ENCODE measurements at places on chromosomes 12 and 14.

DNA sequence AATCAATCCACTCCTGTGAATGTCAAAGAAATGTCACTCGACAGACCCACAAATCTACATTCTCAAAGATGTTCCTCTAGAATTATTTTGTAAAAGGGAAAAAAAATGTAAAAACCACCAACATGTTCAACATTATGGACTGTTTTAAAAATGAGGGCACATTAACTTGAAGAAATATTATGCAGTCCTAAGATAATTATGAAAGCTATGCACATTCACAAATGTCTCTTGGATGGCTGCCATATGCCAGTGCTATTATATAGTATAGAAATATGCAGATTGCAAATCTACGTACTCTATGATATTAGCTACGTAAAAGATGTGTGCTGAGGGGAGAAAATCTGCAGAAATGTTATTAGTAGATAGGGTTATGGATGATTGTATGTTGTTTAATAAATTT, 334.2 kb downstream of the BMP4 start:
- no peak for DNase-seq

DNA sequence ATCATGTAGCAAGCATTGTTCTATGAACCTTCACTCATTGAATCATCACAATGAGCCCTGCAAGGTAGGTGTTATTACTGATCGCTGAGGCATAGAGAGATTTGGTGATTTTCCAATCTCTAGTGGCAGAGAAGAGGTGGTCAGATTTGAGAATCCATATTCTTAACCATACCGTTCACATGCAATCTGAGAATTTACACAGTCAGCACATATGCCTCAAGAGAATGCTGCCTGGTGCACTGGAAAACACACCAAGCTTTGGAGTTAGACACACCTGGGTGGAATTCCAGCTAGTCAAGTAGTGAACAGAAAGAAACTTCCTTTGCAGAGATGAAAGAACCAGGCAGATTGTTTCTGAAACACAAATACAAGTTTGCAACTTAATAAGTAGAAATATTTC, 94.1 kb downstream of the LGR5 start:
- no peak for DNase-seq

GRCh38 chr14:81310606-81311005, 89.5 kb downstream of the STON2 start:
- DNase-seq: no peak

DNA sequence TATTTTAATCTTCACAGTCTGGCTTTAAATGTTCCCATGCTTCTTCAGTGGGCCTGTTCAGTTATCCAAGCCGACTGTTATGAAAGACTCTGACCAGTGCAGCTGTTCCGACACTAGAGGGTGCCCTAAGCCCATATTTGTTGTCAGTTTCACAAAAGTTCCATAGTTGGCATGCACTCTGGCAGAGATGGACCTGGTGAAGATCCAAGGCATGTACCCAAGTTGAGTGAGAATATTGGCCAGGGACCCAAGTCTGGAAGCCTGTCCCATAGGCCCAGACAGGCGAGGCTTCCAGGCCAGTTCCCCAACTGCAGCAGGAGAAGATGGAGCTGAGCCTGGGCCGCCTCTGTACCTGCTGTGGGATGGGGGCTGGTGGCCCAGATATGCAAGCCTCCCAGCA, 27.4 kb upstream of the GUCY2C start:
- DNase-seq: peak; percentile 1

DNA sequence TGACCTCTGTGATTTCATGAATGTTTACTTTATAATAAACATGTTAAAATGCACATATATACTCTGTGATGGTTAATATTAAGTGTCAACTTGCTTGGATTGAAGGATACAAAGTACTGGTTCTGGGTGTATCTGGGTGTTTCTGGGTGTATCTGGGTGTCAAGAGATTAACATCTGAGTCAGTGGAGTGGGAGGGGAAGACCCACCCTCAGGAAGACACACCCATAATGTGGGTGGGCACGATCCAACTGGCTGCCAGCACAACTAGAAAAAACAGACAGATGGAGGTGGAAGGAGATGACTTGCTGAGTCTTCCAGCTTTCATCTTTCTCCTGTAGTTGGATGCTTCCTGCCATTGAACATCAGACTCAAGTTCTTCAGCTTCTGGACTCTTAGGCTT, 11.9 kb downstream of the NUP37 start:
- DNase-seq: no peak

GRCh38 chr12:42770261-42770660, 180.7 kb upstream of the PRICKLE1 start:
- DNase-seq: no peak

DNA sequence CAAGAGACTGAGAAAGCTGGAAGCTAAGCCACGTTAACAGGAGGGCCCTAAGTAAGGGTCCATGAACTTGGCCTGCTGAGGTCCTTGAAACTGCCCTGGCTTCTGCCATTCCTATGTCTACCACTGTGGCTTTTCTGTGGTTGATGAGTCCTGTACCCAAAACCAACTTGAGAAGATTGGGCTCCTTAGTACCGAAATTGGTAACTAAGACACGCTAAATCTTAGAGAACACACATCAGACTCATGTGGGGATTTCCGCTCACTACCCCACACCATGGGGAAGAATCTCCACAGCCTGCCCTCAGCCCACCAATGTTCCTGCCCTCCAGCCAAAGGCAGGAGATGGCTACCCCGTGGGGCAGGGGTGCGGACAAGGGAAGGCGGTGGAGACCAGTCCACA, 232.9 kb downstream of the SPTSSA start:
- DNase-seq: no peak

DNA sequence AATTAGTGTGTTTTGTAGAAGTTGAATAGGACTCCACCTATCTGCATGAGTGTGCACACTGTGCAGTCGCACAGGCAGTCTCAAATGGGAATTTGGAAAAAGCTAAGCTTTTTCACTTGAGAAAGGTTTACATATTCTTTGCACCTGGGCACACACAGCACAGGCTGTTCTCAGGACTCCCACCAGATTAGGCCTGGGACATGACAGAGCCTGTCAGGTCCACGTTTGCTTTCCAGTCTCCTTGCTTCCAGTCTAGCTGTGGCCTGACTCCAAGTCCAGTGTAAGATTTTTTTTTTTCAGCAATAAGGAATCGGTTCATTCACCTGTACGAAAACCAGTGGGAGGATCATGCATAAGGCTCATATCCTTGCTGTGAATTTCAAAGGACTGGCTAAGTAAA, 181.3 kb downstream of the ZFP36L1 start:
- DNase-seq: no peak

DNA sequence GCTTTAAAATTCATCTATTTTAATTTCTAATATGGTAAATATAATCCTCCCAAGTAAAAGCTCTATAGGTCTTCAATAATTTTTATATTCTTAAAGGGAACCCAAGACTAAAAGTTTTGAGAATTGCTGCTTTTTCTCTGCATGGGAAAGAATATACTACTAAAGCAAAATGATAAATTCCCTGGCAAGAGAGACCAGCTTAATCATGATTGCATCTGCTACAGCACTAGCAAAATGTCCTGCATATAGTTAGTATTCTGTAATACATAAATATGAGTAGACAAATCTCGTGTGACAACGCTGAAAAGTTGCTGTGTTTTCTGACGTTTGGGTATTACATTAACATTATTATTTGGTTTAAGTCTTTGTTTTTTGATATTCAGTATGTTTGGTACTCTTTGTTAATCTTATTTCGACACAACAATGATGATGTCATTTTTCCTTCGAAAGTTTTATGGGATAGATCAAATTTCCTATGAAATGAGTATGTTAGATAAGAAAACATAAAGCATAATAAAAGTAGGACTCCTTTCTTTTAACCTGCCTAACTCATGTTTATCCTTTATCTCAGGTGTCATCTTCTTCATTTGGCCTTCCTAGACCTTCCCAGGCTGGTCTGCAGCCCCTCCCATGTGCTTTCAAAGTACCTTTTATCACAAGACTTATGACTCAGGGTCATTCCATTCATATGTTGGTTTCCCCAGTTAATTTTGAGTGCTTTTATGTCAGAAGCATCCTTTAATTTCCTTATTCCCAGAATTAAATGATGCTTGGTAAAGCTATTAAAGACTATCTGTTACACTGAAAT, 321.9 kb downstream of the RAD51B start:
- no peak for DNase-seq

DNA sequence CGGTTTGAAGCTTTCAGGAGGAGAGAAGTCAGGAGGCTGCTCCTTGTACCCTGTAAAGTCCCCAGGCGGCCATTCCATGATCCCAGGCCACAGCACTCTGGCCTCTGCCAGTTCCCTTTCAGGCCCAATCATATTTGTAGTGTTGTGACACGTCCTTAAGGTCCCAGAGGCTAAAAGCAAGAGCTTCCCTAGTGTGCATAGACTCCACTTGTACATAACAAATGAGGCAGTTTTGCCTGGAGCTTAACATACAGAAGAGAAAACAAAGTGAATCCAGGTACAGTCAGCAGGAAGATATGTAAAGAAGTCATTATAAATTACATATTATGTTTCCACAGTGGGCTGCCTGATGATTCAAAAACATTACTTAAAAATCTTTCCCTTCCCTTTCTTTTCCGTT, 81.1 kb upstream of the RPH3A start:
- no peak for DNase-seq

- no peak for DNase-seq
These were observed 10.6 kb upstream of the PIP4K2C start for GRCh38 chr12:57580466-57580795.

DNA sequence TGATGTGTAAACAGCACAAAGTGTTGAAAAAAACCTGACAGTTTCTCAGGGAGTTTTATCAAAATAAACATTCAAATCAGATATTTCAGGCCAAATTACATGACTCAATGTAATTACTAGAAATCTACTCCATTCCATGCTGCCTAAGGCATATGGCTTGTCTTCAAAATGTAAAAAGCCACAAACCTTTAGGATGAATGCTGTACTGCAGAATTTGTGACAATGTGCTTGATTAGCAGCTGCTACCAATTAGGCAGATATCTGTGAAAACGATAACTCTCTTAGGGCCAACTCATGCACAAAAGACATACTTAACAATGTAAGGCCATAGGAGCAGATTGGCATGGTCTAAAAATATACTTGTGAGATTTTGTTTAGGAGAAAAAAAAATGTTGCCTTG, 267.0 kb downstream of the DACT1 start:
- no peak for DNase-seq

DNA sequence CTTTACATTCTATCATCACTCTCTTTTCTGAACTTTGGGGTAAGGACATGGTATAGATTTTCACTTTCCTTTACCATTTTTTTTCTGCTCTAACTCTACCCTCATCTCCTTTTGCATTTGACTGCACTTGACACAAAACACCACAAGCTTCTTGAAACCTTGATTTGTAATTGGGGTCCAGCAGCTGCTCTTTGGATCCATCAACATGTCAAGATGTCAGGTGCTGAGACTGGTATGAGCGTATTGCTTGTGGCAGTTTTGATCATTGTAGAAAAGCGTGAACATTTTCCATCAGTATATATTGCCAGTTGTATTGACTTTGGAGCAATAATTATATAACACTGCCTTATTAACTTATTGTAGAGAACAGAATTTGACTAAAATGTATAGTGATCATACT, 838.6 kb downstream of the TRHDE start:
- no peak for DNase-seq

DNA sequence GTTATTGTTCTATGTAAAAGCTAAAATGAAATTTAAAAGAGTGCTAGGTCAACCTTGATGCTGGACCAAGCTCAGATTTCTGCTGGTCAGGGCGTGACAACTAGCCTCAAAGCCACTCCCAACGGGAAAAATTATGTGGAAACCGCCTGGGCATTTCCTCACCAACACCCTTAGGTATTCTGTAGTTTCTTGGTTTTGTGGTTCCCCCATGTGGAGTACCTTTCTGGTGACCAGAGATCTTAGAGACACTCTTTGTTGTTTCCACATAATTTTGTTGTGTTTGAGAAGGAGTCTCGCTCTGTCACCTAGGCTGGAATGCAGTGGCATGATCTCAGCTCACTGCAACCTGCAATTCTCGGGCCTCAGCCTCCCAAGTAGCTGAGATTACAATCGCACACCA, 119.9 kb downstream of the DENND5B start:
- no peak for DNase-seq

- no peak for DNase-seq
These were observed 71.7 kb upstream of the KICS2 start for GRCh38 chr12:64293654-64294364.

DNA sequence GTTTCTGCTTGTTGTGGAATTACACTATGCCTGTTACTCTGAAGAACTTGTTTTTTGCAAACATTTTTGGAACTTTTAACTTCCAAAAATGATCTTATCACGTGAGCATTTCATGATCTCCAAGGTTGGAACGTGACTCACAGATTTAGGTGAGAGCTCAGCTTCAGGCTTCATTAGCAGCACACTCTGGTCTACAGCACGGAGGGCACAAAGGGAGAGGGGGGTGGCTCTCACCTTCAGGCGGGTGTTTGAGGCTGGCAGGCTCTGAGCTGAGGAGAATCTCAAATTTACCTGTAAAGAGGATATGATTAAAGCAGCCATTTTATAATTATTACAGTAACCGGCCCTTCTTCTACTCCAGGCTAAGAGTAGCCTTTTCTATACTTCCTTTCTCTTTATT, 45.3 kb upstream of the PZP start:
- no peak for DNase-seq

- no peak for DNase-seq
These were observed 234.4 kb upstream of the PRKD1 start for GRCh38 chr14:30162066-30162465.

- no peak for DNase-seq
These were observed 371.8 kb downstream of the RPL10L start for GRCh38 chr14:46279776-46280175.

DNA sequence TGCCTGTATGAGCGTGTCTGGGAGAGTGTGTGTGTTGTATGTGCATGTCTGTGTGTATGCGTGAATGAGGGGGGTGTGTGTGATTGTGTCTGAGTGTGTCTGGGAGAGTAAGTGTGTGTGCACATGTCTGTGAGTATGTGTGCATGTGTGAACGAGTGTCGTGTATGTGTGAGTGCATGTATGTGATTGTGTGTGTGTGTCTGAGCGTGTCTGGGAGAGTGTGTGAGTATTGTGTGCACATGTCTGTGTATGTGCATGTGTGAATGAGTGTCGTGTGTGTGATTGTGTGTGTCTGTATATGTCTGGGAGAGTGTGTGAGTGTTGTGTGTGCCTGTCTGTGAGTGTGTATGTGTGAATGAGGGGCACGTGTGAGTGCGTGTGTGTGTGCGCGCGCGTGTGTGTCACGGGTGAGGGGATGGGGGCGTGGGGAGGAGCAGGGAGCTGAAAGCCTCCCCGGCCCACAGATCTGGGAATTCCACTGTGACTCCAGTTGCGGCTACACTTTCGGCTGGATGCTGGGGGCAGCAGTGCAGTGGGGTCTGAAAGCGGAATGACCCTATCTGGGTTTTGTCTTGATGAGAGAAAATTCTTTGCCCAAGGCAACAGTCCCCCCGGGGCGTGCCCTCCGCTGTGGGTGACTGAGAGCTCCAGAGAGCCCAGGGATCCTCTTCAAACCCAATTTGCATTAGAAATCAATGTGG, 138.1 kb upstream of the MED13L start:
- no peak for DNase-seq

- DNase-seq: no peak
These were observed 251.1 kb upstream of the CAND1 start for GRCh38 chr12:67018105-67018504.

Measured in fibroblast of skin of left quadriceps (primary cell).